ENCODE measurements at places on chromosomes 5 and 9.

- no peak for DNase-seq
- H3K4me3 ChIP-seq: no peak overlapping the region
- no peaks in the 10 kb centered on the region for H3K27me3 ChIP-seq
Measured at GRCh38 chr5:168471785-168472184, 14.5 kb upstream of the RARS1 start.

DNA sequence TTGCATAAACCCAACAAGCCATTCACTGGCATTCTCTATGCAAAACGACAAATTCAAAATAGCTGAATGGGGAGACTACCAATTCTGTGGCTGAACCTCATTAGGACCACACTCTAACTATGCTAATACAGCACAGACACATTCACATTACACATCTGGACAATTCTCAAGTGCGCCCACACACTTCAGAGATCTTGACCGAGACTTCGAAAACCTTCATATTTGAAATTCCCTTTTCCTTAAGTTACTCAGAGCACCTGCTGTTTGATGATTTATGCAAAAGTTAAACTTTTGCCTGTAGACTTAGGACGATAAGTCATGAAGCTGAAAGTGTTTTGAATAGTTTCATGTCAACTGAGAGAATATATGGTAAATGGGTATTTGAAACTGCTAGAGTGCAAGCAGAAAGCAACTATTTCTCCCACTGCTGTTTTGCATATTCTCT is 111.9 kb downstream of the FBN2 start:
- H3K4me3 ChIP-seq: no peak overlapping the region
- H3K27ac ChIP-seq: no peak overlapping the region
- no peaks in the 10 kb centered on the region for H3K4me1 ChIP-seq

DNA sequence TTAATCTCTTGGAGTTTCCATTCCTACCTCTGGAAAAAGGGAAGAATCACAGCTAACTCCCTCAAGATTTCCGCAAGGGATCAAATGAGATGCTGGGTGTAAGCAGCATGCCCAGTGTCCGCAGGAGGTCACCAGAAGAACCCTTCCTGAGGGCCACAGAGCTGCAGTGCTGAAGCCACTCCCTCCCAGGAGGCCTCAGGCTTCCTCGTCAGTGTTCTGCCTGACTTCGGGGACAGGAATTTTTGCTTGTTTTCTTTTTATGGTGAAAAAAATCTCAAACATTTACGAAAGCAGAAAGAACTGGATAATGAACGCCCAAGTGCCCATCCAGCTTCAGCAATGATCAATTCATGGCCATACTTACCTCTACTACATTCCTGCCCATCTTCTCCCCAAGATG is 183.0 kb downstream of the CDK5RAP2 start:
- H3K36me3 ChIP-seq: peaks cover 25% of the 10 kb centered on the region
- H3K4me1 ChIP-seq: peaks cover 28% of the 10 kb centered on the region

- no peak overlapping the region for H3K4me3 ChIP-seq
- H3K27me3 ChIP-seq: no peaks in the 10 kb centered on the region
Measured at GRCh38 chr5:146796911-146797310, 81.6 kb downstream of the PPP2R2B start.

- no peaks in the 10 kb centered on the region for H3K27me3 ChIP-seq
- no peak overlapping the region for H3K27ac ChIP-seq
- H3K36me3 ChIP-seq: no peaks in the 10 kb centered on the region
- no peak overlapping the region for H3K4me3 ChIP-seq
Measured at GRCh38 chr5:25412116-25412661, 767.4 kb upstream of the CDH10 start.

DNA sequence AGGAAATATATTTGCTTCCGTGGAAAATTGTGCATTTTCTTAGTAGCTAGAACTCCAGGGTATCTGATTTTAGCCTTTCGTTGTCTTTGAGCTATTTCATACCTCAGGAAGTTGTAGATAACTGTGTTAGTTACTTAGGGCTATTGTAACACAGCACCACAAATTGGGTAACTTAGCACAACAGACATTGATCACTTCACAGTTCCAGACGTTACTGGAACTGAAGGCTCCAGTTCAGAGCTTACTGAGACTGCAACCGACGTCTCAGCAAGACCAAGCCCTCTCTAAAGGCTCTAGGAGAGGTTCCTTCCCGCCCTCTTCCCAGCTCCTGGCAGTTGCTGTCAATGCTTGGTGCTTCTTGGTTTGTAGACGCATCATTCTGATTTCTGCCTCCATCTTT is 17.7 kb upstream of the ANKRD33B start:
- no peaks in the 10 kb centered on the region for H3K36me3 ChIP-seq
- DNase-seq: no peak
- H3K4me1 ChIP-seq: no peaks in the 10 kb centered on the region
- H3K27ac ChIP-seq: no peak overlapping the region

- peaks cover 9% of the 10 kb centered on the region for H3K36me3 ChIP-seq
- H3K27ac ChIP-seq: no peak overlapping the region
- H3K4me3 ChIP-seq: no peak overlapping the region
Measured at GRCh38 chr9:75130621-75131230, 42.4 kb downstream of the OSTF1 start.

DNA sequence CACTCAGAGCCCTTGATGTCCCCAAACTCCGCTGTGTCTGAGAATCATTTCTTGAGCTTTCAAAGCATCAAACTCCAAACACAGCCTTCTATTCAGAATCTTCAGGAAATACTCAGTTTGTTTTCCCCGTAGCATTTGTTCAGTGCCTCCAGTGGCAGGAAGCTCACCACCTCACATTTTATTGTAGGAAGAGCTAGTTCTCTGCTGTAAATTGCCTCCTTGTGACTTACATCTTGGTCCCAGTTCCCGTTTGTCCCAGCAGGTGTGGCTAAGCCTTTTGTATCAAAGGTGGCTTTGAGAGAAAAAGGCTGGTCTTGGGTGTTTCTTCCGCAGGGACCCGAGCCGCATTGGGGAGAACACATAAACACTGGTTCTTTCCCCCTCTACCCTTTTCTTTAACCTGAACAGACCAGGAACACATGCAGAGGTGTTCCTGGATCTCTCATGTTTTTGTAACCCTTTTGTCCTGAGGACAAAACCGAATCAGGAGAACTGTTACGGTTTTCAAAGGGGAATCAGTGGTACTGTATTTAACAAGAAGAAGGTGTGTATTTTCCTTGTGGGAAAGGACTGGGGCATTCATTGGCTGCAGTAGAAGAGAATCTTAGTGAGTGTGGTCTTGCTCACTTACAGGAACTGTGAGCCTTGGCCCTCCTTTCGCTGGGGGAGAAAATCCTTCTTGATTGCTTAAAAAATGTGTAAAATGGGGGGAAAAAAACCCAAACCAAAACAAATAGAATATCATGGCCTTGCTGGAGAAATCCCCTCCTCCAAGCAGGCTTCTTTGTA is 1.9 kb downstream of the OSMR start:
- H3K4me1 ChIP-seq: peaks cover 8% of the 10 kb centered on the region
- H3K4me3 ChIP-seq: peak overlapping the region; percentile 81
- no peaks in the 10 kb centered on the region for H3K36me3 ChIP-seq
- H3K27me3 ChIP-seq: no peaks in the 10 kb centered on the region
- peak overlapping the region; percentile 96 for H3K27ac ChIP-seq
- DNase-seq: no peak

GRCh38 chr5:31936683-31937082 is 237.4 kb downstream of the GOLPH3 start:
- H3K27me3 ChIP-seq: no peaks in the 10 kb centered on the region
- H3K36me3 ChIP-seq: no peaks in the 10 kb centered on the region
- no peaks in the 10 kb centered on the region for H3K4me1 ChIP-seq
- no peak for DNase-seq

DNA sequence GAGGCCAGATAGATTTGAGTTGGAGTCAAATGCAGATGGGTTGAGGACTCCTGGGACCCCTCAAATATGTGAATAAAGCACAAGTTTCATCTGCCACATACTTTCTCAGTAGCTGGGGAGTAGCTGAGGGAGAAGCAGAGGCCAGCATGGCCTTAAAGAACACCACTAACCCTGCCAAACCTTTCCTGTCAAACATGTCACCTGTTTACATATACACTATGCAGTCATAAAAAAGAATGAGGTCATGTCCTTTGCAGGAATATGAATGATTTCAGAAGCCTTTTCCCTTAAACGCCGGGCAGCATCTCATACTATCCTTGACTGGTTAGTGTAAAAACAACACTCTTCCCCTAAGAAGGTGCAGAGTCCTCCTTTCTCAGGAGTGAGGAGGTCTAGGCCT is 25.2 kb upstream of the HSD17B4 start:
- no peak for DNase-seq
- no peak overlapping the region for H3K27ac ChIP-seq
- H3K4me3 ChIP-seq: no peak overlapping the region

- no peaks in the 10 kb centered on the region for H3K36me3 ChIP-seq
- no peaks in the 10 kb centered on the region for H3K27me3 ChIP-seq
- H3K4me3 ChIP-seq: no peak overlapping the region
- H3K4me1 ChIP-seq: peaks cover 7% of the 10 kb centered on the region
- no peak overlapping the region for H3K27ac ChIP-seq
- DNase-seq: no peak
Measured at GRCh38 chr5:106314221-106314824, 1356.4 kb downstream of the EFNA5 start.

DNA sequence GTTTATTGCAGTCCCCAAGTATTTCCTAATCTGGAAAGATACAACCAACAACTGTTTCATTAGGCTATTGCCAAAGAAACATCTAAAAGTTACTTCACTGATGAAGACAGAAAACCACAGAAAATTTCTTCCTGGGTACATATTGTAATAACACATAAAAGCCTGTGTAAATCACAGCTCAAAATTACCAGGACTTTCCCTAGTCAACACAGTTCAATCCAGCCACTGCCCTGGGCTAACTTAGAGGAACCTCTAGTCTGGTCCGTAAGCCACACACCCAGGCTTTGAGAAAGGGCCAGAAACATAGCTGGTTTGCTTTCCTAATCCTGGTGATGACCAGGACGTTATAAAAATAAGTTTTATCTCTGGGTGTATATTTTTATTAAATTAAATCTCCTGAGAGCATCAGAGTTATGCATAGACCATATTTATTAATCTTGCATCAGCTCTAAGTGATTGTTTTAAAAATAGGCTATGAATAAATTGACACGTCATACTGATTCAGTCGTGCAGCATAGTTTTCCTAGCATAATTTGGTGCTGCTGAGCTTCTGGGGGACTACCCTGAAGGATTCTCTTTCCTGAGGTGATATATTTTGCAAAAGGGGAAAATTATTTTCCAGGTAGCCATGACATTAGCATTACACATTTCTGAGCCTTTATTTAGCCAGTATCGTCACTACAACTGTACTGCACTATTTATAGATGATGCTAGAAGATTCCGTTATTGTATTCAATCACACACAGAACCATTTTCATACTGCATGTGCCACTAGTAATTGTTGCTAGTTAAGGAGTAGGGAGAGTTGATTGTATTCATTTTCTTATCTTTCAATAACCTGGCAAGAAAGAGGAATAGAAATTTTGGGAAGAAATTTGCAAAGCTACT is 12.6 kb upstream of the MUSK start:
- H3K27me3 ChIP-seq: no peaks in the 10 kb centered on the region
- H3K27ac ChIP-seq: peak overlapping the region; percentile 54
- DNase-seq: peak; percentile 5
- H3K36me3 ChIP-seq: no peaks in the 10 kb centered on the region

DNA sequence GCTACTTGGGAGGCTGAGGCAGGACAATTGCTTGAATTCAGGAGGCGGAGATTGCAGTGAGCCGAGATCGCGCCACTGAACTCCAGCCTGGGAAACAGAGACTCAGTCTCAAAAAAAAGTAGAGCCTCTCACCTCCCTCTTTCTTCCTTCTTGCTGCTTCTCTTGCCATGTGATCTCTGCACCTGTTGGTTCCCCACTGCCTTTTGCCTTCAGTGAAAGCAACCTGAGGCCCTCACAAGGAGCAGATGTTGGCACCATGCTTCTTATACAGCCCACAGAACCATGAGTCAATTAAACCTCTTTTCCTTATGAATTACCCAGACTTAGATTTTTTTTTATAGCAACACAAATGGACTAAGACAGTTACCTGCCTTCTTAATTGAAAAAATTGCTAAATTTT is 45.6 kb upstream of the GLRX start:
- peak overlapping the region; percentile 72 for H3K27ac ChIP-seq
- no peaks in the 10 kb centered on the region for H3K36me3 ChIP-seq
- peaks cover 41% of the 10 kb centered on the region for H3K4me1 ChIP-seq
- H3K27me3 ChIP-seq: no peaks in the 10 kb centered on the region

DNA sequence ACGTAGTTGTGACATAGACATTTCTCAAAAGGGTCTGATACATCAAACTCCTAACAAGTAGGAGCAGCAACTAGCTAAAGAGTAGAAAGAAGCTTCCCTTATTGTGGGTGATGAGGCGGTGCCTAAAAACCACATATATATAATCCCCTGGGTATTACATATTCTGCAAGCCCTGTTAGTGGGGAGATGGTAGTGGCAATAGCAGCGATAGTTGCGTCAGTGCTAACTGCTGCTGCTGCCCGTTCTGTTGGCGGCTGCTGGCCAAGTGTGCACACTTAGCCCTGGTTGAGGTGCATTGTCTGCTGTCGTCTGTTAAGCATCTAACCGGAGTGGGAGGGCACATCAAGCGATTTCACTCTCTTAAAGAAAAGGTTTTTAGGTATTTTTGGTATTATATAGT is 35.8 kb downstream of the VLDLR start:
- no peak overlapping the region for H3K27ac ChIP-seq
- DNase-seq: no peak
- no peaks in the 10 kb centered on the region for H3K36me3 ChIP-seq
- no peak overlapping the region for H3K4me3 ChIP-seq

- no peak overlapping the region for H3K27ac ChIP-seq
- no peak overlapping the region for H3K4me3 ChIP-seq
- H3K27me3 ChIP-seq: no peaks in the 10 kb centered on the region
Measured at GRCh38 chr9:132356324-132356924, 1.6 kb upstream of the SETX start.

DNA sequence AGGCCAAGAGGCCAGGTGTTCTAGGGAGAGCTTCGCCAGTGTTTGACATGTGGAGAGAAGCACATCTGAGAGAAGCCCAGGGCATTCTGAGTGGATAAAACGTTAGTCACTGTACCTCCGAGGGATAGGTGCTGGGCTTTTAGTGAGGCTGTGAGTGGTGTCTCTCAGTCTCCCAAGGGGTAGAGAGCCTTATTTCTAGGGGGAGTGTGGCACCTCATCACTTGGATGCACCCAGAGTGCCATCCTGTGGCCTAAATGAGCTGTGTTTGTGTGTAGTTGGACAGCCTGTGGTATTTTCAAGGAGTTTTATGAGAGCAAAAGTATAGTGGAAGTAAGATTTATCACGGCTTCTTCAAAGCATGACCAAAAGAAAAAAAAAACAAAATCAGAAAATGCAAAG is 1046.9 kb upstream of the WWC1 start:
- no peak overlapping the region for H3K27ac ChIP-seq
- no peak for DNase-seq
- no peak overlapping the region for H3K4me3 ChIP-seq
- H3K36me3 ChIP-seq: no peaks in the 10 kb centered on the region

- no peak overlapping the region for H3K4me3 ChIP-seq
- H3K27ac ChIP-seq: no peak overlapping the region
- no peaks in the 10 kb centered on the region for H3K27me3 ChIP-seq
- DNase-seq: no peak
- no peaks in the 10 kb centered on the region for H3K4me1 ChIP-seq
Measured at GRCh38 chr5:130868186-130868840, 296.7 kb downstream of the HINT1 start.

DNA sequence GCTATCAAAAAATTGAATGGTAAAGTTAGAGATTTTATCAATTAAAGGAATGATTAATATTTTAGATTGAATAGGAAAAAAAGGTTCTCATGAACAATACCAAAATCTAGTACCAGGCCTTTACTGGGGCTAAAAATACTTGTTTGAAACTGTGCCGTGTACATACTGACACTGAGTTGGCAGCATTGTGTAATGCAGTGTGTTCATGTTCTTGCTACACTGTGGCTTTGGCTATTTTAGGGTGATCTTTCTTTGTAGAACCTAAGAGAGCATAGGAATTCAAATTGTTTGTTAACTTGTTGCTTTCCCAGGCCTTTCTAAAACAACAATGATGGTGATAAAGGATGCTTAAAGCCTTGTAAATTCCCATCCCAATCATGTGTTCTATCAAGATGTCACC is 80.9 kb downstream of the KIF4B start:
- H3K4me3 ChIP-seq: no peak overlapping the region
- H3K27ac ChIP-seq: peak overlapping the region; percentile 48
- H3K4me1 ChIP-seq: peaks cover 10% of the 10 kb centered on the region
- no peaks in the 10 kb centered on the region for H3K36me3 ChIP-seq
